Calu3 (cell line): ENCODE measurements at places on chromosomes 7 and 10. TPM values are rescaled to one million over a fixed set of nuclear protein-coding genes. Genes with fewer than 3 reads are reported as not detected.

GRCh38 chr10:127337801-127338200 lies 141.4 kb upstream of the INSYN2A start:
- no peaks in the 10 kb centered on the region for H3K27me3 ChIP-seq
- no peaks in the 10 kb centered on the region for H3K4me1 ChIP-seq
- no peaks in the 10 kb centered on the region for H3K36me3 ChIP-seq

- no peak overlapping the region for H3K4me3 ChIP-seq
- no peak for DNase-seq
- H3K36me3 ChIP-seq: no peaks in the 10 kb centered on the region
- no peak overlapping the region for H3K27ac ChIP-seq
Measured at GRCh38 chr10:6474871-6475270, 105.2 kb downstream of the PRKCQ start.

GRCh38 chr7:35647171-35647574 lies 47.8 kb downstream of the HERPUD2 start:
- no peak overlapping the region for H3K4me3 ChIP-seq
- no peaks in the 10 kb centered on the region for H3K36me3 ChIP-seq
- H3K27me3 ChIP-seq: no peaks in the 10 kb centered on the region
- DNase-seq: no peak

- no peak overlapping the region for H3K4me3 ChIP-seq
- H3K36me3 ChIP-seq: no peaks in the 10 kb centered on the region
- peaks cover 48% of the 10 kb centered on the region for H3K27me3 ChIP-seq
- H3K4me1 ChIP-seq: no peaks in the 10 kb centered on the region
Measured at GRCh38 chr10:7179536-7179935, 231.3 kb downstream of the SFMBT2 start.

- H3K27ac ChIP-seq: no peak overlapping the region
- H3K4me3 ChIP-seq: no peak overlapping the region
- peak; percentile 40 for DNase-seq
- peaks cover 30% of the 10 kb centered on the region for H3K4me1 ChIP-seq
- no peaks in the 10 kb centered on the region for H3K27me3 ChIP-seq
Measured at GRCh38 chr10:30980951-30981616, 50.6 kb downstream of the ZNF438 start.

DNA sequence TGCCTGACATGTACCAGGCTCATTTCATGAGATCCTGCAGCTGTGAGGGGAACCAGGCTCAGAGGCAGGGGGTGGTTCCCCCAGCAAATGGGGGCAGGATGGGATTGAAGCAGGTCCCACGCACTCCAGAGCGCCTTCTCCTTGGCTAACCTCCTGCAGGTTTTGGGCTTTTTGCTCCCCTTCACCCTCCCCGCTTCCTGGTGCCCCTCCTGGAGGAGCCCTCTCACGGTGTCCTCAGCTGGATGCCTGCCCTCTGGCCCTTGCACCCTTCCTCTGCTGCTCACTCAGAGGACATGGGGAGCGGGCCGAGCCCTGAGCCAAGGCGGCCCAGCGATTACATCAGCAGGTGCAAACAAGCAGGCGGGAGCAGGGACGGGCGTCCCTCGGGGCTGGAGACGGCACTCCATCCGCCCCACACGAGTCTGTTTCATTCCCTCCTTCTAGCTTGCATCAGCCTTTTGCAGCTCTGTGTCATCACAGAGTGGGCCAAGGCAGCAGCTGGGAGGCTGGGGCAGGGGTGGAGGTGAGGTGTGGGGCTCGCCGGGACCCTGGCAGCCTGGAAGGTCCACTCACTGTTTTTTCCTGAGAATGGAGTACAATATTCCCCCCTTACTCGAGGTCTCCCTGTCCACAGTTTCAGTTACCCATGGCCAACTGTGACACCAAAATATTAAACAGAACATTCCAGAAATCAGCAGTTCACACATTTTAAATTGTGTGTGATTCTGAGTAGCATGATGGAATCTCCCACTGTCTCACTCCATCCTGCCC lies 52.7 kb upstream of the SLC29A3 start:
- DNase-seq: no peak
- H3K4me3 ChIP-seq: no peak overlapping the region
- H3K36me3 ChIP-seq: no peaks in the 10 kb centered on the region
- H3K4me1 ChIP-seq: no peaks in the 10 kb centered on the region
- peak overlapping the region; percentile 39 for H3K27ac ChIP-seq

The NSUN5 gene
- total RNA-seq: 17.5 and 21.5 TPM in 2 replicates

The ADAP1 gene
- total RNA-seq: 173 and 220 TPM in 2 replicates

The MCM10 gene
- total RNA-seq: 42.0 and 49.3 TPM in 2 replicates

DNA sequence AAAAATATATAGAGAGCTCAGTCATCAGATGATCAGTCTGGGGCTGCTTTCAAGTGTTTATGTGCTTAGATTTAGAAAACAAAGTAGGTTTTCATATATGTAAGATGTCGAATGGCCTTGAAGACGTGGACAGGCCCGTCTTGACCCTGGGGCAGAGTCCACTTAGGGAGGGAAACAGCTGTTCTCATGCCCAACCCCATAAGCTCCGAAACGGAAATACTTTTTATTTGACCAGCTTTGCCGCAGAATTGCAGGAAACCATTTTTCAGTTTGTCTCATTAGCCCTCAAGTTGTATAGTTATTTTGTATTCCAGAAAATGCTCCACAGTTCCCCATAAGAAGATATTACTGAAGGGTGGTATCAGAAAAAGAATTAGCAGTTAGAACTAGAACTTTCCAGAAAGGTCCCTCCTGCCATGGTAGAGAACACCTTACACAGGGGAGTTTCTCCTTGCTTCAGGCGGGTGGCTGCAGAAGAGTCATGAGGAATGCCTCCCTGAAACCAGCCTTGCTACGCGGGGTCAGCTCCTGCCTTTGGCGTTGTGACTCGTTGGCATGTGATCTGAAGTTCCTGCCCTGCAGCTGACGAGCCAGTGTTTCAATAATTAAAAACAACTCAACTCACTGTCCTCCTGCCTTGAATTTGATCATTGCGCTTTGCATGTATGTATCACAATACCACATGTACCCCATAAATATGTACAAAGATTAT lies 192.7 kb downstream of the CELF2 start:
- no peaks in the 10 kb centered on the region for H3K36me3 ChIP-seq
- no peak for DNase-seq
- H3K4me1 ChIP-seq: no peaks in the 10 kb centered on the region
- no peak overlapping the region for H3K4me3 ChIP-seq

The GHRHR gene
- not detected in 2 replicates for total RNA-seq

- peaks cover 5% of the 10 kb centered on the region for H3K36me3 ChIP-seq
- no peak for DNase-seq
- H3K27me3 ChIP-seq: no peaks in the 10 kb centered on the region
- no peak overlapping the region for H3K27ac ChIP-seq
- no peak overlapping the region for H3K4me3 ChIP-seq
Measured at GRCh38 chr7:103666326-103666725, 220.3 kb upstream of the SLC26A5 start.

GRCh38 chr7:112431803-112432202 lies 18.5 kb upstream of the IFRD1 start:
- no peaks in the 10 kb centered on the region for H3K4me1 ChIP-seq
- H3K36me3 ChIP-seq: no peaks in the 10 kb centered on the region
- H3K27me3 ChIP-seq: no peaks in the 10 kb centered on the region

GRCh38 chr10:51718804-51719291 lies 19.5 kb upstream of the CSTF2T start:
- no peak for DNase-seq
- peaks cover 15% of the 10 kb centered on the region for H3K4me1 ChIP-seq
- H3K4me3 ChIP-seq: no peak overlapping the region
- no peaks in the 10 kb centered on the region for H3K27me3 ChIP-seq
- peak overlapping the region; percentile 30 for H3K27ac ChIP-seq
- no peaks in the 10 kb centered on the region for H3K36me3 ChIP-seq

GRCh38 chr7:51313738-51314425 lies 2.7 kb downstream of the COBL start:
- H3K27me3 ChIP-seq: no peaks in the 10 kb centered on the region
- H3K27ac ChIP-seq: peak overlapping the region; percentile 95
- H3K4me1 ChIP-seq: peaks cover 47% of the 10 kb centered on the region
- no peak for DNase-seq

DNA sequence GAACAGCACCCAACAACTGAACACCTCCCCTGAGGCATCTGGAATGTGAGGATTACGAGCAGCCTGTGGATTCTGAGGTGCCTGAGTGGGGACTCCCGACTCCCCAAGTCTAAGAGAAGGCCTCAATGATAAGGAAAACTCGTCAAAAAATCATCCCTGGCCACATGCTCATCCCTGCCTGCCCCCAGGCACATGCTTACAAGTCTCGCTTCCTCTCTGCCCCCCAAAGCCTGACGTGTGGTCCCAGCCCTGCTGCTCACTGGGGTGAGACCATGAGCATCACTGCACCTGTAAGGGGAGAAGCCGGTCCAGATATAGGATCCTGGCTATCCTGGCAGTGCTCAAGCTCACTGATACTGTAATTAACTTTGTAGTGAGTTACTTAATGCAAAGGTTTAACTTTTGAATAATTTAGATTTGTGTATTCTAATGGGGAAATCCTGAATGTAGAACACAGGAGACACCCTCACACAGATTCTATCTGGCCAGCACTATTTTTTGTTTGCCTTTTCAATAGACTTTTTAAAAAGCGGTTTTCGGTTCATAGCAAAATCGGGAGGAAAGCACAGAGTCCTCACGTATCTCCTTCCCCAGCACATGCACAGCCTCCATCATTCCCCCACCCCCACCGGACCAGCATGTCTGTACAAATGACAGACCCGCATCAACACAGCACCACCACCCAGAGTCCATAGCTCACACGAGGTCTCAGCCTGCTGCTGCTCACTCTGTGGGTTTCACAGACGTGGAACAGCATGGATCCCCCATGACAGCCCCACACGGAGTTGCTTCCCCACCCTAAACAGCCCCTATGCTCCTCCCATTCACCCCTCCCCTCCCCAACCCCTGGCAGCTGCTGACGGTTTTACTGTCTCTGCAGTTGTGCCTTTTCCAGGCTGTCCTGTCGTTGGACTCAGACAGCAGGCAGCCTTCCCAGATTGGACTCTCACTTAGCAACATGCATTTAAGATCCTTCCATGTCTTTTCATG lies 167.9 kb downstream of the DIP2C start:
- peaks cover 7% of the 10 kb centered on the region for H3K36me3 ChIP-seq
- no peak overlapping the region for H3K4me3 ChIP-seq
- DNase-seq: no peak
- H3K27me3 ChIP-seq: no peaks in the 10 kb centered on the region

The PKD2L1 gene
- not detected in 2 replicates for total RNA-seq

GRCh38 chr7:969403-969802 lies 5.9 kb downstream of the COX19 start:
- peaks cover 29% of the 10 kb centered on the region for H3K4me1 ChIP-seq
- H3K27ac ChIP-seq: no peak overlapping the region
- no peaks in the 10 kb centered on the region for H3K27me3 ChIP-seq
- DNase-seq: no peak

The LIPA gene
- total RNA-seq: 66.7 and 127 TPM in 2 replicates

DNA sequence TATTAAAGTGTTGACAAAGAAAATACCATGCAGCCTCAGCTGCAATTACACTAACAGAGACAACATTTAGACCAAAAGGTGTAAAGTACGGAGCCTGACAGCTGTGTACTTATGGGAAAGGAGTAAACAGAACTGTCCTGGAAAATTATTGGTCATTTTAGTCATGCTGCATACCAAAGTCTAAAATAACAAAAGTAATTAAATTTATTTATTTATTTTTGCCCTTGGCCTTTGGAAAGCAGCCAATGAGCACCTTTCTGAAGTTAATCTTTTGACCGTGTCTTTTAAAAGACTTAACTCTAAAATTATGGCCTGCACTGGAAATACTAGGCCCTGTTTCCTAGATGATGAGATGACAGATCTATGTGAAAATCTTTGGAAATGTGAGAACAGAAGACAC lies 597.6 kb downstream of the NXPH1 start:
- no peaks in the 10 kb centered on the region for H3K36me3 ChIP-seq
- no peak overlapping the region for H3K27ac ChIP-seq
- no peak overlapping the region for H3K4me3 ChIP-seq
- no peaks in the 10 kb centered on the region for H3K4me1 ChIP-seq
- H3K27me3 ChIP-seq: no peaks in the 10 kb centered on the region
- DNase-seq: no peak

DNA sequence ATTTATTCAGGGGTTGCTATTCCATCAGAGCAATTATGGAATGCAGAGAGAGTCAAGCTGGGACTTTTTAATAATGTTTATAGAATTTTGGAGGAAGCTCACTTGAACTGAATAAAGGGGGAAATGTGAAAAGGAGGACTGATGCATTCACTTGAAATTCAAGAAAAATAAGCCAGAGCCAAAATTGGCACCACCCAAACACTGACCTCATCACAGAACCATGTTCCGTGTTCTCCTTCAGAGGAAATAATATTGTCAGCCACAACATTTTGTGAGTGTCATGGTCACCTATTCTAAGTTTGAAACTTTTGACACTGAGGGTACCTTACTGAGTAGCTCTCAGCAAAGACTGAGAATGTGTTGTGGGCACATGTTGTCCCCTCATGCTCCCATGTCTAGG lies 207.0 kb downstream of the ANK3 start:
- DNase-seq: no peak
- peaks cover 4% of the 10 kb centered on the region for H3K4me1 ChIP-seq
- H3K36me3 ChIP-seq: no peaks in the 10 kb centered on the region
- H3K27ac ChIP-seq: no peak overlapping the region

DNA sequence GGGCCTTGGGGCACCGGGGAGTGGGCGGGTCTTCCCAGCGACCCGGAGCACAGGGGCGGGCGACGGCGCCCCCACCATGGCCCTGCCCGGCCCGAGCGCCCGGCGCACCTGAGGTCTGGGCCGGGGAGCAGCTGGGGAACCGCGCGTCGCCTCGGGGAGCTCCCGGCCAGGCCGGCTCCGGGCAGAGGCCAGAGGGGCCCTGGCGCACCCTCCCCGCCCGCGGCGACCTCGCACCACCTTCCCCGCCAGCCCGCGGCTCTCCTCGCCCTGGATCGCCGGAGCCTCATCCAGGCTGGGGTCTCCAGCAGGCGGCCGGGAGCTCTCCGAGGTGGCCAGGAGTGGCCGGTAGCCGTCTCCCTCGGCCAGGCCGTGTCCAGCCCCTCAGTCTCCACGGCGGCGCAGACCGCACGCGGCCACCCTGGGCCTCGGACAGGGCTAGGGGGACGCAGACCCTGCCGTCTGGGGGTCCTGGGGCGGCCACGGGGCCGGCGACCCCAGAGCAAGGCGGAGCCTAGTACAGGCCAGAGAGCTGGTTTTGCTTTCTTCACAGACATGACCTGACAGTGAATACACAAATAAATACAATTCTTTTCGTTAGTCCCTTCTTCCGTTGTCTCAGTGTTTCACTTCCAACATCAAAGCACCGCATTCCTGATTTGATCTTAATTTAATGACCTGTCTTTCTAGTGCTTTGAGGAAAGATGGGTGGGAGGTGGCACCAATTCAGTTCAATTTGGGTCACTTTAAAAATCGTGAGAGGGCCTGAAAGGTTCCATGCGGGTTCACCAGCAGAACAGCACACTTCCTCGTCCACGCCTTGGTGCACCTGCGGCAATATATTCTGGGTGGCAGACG lies 356.9 kb downstream of the DNAJB6 start:
- no peaks in the 10 kb centered on the region for H3K27me3 ChIP-seq
- H3K27ac ChIP-seq: no peak overlapping the region
- H3K4me3 ChIP-seq: no peak overlapping the region

The DDX50 gene
- 39.1 and 44.4 TPM in 2 replicates for total RNA-seq

GRCh38 chr10:33460505-33461294 lies 126.2 kb upstream of the NRP1 start:
- H3K4me3 ChIP-seq: no peak overlapping the region
- H3K4me1 ChIP-seq: no peaks in the 10 kb centered on the region
- no peak for DNase-seq
